Panc1 (cell line): ENCODE measurements at places on chromosomes 16 and 17.

DNA sequence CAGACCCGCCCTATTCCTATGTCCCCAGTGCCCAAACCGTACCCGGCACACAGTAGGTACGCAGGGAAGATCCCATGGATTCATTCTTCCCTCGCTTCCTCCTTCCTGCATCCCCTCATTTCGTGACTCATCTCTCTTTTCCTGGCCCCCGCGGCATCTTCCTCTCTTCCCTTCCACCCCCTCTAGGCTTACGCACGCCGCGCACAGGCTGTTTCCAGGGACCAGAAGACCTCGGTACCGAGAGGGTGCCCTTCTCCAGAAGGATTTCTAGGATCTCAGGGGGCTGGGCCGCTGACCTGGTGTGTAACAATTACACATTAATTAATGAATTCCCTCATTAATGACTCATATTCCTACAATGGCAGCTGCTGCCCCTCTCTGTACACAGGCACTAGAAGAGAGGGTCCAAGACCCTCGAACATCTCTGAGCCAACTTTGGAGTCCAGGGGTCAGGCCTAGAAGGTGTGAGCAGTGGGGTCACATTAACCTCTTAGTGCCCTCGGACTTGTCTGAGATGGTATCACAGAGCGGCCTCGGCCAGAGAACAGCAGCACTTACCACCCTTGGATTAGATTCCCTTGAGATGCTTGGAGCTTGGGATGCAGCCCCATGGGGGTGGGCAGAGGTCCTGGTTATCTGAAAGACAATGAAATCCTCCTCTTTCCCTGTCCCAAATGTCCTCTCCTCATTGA is 16.8 kb upstream of the PLLP start:
- DNase-seq = no peak

DNA sequence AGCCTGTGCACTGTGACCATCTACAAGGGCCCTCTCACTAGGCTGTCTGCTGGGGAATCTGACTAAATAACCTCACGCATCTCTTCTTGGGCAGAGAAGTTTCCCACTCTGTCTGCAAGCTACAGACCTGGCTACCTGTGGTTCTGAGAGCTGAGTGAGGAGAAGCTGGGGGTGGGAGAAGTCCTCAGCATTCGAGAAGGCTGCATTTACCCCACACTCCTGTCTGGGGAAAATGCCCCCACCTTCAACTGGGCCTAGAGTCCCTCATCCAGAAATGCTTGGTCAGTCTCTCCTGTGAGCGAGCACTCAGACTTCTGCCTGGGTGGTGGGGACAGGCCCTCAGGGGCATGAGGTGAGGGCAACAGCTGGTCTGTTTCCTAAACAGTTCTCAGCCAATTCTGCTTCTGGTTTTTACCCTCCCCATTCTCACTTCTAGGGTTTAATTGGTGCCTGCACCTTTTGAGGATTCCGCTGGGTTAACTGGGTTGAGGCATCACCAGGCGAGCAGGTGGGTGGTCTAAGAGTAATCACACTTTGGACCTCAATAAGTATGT is 98.6 kb downstream of the CYTH1 start:
- no peak for DNase-seq

GRCh38 chr17:80070375-80071115 is 30.8 kb upstream of the GAA start:
- no peak for DNase-seq

DNA sequence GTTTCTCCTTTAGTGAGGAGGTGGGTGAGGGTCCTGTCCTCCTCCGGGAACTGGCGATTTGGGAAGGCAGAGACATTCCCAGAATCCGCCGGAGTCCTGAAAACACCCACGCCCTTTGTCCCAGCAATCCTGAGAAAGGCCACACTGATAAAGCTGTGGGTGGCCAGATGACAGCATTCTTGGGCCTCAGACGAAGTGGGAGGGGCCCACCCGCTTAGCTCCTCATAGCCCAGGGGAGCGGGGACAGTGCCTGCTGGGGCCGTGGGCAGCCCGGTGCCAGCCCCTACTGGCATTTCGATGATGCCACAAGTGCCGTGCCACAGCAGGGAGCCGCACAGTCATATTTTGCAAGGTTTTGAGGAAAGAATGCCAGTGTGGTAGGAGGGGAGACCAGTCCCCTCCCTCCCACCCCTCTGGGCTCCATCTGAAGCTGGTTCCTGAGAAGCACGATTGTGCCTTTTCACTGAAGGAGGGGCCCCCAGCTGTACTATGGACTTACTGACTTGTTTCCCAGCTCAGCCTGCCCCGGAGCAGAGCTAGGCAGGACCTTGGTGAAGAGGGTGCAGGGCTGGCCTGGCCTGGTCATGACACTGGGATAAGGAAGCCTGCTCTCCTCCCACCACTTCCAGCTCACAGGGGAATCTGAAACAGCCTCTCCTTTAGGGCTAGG is 20.9 kb upstream of the MPRIP start:
- no peak for DNase-seq

DNA sequence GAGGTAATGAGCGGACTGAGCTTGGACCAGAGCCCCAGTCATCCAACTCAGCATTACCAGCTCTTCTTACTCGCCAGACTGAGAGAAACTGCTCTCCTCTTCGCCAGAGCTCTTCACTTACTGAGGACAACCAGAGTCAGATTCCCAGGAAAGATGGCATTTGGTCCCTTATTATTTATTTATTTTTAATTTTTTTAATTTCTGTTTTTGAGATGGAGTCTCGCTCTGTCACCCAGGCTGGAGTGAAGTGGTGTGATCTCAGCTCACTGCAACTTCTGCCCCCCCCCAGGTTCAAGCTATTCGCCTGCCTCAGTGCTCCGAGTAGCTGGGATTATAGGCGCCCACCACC is 23.3 kb downstream of the DEXI start:
- DNase-seq = no peak

DNA sequence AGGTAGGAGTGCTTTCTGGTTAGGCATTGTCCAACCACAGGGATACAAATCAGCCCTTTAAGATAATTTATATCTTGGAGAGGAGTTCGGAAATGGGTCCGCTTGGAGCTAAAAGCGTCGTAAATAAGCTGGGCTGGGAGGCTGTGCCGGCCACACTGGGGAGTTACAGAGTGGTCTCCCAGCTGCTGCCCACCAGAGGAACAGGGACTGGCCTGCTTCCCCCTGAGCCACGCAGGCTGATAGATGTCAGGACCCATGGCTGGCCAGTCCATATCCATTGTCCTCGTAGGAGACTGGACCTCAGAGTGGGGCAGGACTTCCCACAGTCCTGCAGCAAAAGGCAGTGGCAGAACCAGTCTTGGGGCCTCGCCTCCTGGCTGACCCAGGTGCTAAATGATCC is 12.6 kb upstream of the WSCD1 start:
- DNase-seq = no peak

DNA sequence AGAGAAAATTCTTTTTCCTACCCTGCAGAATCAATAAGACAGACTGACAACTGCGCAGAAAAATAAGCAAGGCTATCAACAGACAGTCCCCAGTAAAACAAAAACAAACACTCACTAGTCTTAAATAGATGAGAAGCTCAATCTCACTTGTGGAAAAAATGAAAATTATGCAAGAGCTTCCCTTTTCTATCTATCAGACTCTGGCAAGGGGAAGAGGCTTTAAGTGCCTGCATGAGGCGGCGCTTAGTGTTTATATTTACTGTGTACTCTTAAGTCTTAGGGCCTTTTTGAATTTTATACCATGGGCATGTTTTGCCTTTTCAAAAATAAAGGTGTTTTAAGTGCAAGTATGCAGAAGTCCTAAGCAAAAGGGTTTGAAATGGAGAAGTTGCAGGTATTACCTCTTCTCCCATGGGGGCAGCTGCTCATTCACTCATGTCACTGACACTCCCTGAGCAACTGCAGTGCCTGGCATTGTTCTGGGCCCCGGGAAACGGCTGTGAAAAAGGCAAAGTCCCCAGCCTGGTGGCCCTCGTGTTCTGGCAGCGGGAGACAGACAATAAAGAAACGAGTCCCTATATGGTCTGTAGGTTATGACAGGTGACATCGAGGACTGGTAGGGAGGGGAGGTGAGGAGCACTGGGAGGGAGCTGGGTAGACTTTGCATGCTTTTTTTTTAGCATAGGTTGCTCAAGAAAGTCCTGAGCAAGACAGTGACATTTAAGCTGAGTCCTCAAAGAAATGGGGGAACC is 35.2 kb downstream of the HSBP1 start:
- no peak for DNase-seq

DNA sequence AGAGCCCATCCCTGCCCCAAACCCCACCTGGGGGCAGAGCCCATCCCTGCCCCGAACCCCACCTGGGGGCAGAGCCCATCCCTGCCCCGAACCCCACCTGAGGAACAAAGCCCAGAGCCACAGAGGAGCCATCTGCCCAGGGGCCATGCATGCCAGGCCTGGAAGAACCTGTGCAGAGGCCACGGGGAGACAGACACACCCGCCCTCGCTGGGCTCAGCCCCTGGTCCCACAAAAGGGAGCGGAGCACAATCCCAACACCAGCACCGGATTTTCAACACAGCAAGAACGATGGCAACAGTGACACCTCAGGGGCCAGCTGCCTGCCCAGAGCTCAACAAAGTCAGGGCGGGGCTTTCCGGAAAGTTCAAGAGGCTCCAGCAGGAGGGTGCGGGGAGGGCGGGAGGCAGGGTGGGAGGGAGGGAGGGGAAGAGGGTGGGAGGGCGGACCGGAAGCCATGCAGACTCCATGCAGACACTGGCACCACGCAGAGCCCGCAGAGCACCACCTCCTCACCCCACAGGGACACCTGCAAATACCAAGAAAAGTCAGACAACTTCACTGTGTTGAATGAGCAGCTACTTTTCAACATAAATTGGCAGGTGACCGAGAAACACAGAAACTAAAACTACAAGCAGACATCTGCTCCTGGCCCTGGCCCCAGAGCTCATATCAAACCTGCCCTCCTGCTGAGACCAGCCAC is 27.9 kb upstream of the C16orf95 start:
- DNase-seq = no peak

- no peak for DNase-seq
Measured at GRCh38 chr16:49465661-49466528, 92.3 kb downstream of the C16orf78 start.

DNA sequence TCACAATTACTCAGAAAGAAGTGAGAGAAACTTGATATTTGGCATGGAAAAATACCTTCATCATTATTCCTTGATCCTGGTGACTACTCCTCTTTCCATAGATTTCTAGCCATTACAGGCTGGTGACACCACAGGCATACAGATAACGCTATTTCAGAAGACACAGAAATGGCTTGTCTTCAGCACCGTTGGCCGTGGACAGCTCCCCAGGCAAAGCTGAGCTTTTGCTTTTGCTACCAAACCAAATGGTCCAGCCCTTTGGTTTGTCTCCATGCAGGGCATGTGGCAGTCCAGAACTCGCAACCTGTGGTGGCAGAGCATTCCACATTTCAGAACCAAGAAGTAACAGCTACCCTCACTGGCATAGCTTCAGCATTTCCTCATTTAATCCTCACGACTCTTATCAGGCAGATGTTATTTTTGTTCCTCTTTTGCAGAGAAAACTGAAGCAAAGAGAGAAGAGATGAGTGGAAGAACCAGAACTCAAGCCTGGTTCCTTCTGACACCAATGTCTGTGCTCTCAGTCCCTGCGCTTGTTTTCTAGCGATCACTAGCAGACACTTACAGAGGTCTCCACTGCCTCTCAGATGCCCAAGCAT is 55.5 kb downstream of the HS3ST4 start:
- no peak for DNase-seq

DNA sequence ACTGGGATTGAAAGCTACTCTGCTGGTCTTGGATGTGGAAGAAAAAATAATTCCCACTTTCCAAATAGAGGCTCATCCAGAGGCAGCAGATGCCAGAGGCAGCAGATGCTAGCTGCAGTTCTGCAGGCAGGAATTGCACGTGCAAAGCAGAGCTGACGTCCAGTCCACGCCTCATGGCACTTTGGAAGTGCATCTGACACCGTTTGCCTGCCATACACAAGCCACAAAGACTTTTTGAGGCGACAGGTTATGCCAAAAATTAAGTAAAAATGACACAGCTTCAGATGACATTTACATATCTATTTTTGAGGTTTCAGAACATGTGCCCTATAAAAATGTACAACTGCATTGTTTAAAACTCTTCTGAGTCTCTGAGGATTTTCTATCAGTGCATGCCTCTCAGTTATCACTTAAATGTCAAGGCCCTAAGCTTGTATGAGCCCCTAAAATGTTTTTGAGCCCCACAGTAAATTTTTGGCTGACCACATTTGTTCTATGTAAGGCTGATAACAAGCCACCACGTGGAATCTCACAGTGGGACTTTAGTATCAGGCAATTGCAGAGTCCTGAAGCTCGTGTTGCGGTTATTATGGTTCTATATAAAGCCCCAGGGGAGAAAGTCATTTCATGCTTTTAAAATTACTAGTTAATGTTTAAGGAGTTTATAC is 239.2 kb downstream of the PRKCA start:
- DNase-seq = no peak

DNA sequence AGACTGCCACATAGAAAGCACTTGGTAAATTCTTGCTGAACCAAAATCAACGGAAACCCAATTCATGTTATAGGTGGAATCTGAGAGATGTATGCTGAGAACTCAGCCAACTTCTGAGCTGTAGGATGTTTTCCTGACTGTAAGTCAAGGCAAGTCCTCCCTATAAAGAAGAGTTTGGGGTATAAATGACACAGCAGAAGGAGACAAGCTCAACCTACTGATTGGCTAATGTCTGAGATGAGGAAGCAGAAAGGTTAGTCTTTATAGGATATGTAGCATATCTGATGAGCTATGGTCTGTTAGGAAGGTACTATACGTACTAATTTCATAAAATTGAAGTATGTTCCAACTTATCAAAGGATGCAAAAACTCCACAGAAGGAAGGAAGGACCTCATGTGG is 99.5 kb downstream of the XYLT1 start:
- DNase-seq = no peak

- no peak for DNase-seq
Measured at GRCh38 chr16:11360641-11361373, 15.5 kb downstream of the RMI2 start.

GRCh38 chr16:81932668-81933067 is 78.6 kb downstream of the SDR42E1 start:
- no peak for DNase-seq

DNA sequence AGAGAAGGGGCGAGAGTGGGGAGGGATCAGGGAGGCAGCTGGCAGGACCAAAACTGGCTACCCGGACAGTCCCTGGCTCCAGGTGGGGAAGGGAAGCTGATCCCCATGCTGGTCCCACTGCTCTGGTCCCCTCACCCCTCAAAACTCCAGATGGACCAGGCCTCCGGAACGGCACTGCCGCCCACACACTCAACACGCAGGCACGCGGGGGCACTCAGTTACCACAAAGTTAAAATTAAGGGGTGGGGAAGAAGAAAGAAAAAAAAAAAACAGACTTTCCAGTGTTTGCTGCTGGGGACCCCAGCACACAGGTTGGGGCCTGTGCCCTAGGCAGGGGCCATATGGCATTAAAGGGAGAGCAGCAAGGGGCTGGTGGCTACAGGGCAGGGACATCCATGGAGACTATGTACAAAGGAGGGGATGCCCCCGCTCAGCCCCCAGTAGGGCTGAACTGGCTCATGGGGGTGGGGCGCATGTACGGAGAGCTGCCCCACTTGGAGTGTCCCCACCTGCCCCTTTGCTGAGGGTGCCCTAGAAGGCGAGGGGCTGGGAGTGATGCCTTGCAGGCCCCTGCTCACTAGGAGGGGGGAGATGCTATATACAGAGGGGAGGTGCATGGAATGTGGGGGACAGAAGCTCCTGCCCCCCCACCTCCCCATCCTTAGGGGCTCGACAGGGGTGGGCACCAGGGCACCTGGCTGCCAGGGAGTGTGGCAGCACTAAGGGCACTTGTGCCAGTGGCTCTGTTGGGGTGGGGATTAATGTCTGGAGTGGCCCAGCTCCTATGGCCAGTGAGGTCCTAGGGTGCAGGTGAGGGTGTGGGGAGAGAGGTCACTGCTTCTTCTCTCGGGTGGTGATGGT is 5.6 kb downstream of the TP53I13 start:
- no peak for DNase-seq
